ENCODE measurements at places on chromosomes 7 and 10. TPM values are rescaled to one million over a fixed set of nuclear protein-coding genes. Genes with fewer than 3 reads are reported as not detected.

The TRPV5 gene
- not detected for total RNA-seq

The CCDC146 gene
- total RNA-seq, result 5.3 TPM

The IDI2 gene
- not detected for total RNA-seq

The DLX5 gene
- total RNA-seq, result not detected

The ANKRD61 gene
- total RNA-seq, result not detected

The ASCC1 gene
- 29.2 TPM for total RNA-seq

The PILRA gene
- 3.9 TPM for total RNA-seq

The SPDYE16 gene
- total RNA-seq, result 0.36 TPM

The HYAL4 gene
- not detected for total RNA-seq

The FGL2 gene
- 0.86 TPM for total RNA-seq

Data from activated naive CD4-positive, alpha-beta T cell treated with anti-CD3 and anti-CD28 coated beads, Interleukin-2, amount 10 ng/mL, durations not matched to agents 5 hours and 36 hours (primary cell).